Uterus (tissue), 4 donors: ENCODE measurements at places on chromosomes 4 and X.

- DNase-seq = no peak
Measured at GRCh38 chrX:78131117-78131516, 8.3 kb downstream of the TAF9B start.

DNA sequence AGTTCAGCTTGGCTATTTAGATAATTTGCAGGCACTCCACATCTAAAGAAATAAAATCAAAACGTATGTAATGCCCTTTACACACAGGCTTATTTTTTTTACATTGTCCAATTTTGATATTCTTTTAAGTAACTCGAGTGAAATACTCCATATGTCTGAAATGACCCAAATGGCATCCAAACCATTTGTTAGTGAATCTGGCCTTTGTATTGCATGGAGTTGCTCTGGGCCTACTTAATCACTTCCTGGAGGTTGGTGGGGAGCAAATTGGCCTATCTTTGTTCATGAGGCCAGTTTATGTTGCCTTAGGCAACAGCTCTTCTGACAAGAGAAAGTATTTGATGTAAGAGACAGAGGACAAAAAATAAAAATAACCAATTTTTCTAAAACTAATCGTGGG is 47.6 kb upstream of the TMEM131L start:
- DNase-seq = no peak

DNA sequence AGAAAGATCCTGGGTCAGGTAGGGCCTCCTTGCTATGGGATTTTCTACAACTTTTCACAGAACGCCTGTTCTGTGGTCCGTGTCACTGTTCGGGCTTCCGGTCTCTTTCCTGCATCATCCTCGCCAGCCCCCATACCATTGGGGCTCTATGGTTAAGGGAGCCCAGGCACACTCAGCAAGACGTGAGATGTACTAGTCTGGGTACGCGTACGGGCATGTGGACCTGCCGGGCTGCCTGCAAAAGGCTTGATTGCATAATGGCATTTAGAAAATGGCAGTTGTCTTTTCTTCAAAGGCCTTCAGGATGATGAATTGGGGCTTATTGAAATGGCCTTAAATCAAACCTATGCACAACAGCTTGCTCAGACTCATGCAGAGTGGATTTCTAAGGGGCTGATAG is 86.7 kb downstream of the CNGA2 start:
- DNase-seq = no peak

- DNase-seq = no peak
Measured at GRCh38 chrX:34839451-34839850, 103.1 kb upstream of the FAM47B start.

DNA sequence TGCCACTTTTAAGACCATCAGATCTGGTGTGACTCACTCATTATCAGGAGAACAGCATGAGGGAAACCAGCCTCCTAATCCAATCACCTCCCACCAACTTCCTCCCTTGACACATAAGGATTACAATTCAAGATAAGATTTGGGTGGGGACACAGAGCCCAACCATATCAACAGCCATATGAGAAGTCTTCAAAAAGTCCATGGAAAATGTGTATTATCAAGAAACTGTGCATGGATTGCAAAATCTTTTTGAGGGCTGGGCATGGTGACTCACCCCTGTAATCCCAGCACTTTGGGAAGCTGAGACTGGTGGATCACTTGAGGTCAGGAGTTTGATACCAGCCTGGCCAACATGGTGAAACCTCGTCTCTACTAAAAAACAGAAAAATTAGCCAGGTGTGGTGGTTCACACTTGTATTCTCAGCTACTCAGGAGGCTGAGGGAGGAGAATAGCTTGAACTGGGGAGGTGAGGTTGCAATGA is 17.8 kb upstream of the RPL39 start:
- no peak for DNase-seq

GRCh38 chrX:96843566-96843965 is 40.1 kb upstream of the RPA4 start:
- no peak for DNase-seq

DNA sequence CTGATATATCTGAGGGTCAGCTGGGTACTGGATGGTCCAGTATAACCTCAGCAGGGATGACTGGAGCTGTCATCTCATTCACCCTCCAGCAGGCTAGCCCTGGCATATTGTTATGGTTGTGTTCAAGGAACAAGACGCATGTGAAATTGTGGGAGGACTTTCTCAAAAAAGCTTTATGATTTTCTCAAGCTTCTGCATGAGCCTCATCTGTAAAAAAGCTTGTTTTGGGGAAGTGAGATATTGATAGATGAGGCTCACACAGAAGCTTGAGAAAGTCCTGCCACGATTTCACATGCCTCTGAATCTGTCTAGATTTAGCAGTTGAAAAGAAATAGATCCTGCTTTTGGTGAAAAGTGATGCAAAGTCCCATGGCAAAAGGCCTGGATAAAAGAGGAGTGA is 93.4 kb downstream of the SPCS3 start:
- DNase-seq = no peak

DNA sequence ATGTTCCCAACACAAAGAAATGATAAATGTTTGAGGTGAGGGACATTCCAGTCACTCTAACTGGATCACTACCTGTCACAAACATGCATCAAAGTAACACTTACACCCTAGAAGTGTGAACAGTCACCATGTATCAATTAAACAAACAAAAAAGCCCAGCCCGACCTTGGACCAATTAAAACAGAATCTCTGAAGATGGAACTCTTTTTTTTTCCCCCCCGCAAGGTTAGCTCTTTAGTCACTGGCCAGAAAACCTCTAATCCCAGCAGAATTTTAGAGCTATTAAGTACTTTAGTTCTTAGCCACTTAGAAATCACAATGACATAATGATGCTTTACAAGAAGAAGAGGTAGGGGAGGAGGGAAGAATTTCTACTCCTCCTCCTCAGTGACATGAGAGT is 154.5 kb downstream of the PALLD start:
- DNase-seq = no peak

DNA sequence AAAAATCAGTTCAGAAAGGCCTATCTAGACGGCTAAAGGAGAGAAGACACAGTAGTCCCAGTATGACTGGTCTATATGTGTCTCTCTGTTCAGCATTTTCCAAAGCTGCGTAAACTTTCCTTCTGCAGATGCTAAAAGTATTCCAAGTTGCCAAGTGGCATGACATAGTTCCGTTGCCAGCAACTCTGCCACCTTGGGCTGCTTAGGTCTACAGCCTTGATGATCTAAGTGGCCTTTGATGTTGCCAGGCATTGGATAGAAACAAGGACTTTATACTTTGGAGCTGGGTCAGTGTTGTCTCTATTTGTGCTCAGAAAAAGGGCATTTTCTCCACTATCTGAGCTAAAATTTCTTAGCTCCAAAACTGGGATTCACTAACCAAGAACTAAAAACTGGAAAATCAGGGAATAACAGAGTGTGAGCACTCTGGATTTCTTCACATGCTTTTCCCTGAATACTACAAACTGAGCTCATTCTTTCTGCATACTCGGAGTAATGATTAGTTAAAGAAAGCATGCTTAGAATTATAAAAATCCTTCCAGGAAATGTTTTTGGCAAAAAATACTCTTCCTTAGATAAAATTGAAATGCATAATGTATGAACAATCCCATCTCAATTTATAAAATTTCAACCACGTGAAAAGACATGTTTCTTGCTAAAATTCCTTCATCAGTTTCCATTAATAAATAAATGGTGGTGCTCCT is 191.4 kb downstream of the ADAMTS3 start:
- no peak for DNase-seq

DNA sequence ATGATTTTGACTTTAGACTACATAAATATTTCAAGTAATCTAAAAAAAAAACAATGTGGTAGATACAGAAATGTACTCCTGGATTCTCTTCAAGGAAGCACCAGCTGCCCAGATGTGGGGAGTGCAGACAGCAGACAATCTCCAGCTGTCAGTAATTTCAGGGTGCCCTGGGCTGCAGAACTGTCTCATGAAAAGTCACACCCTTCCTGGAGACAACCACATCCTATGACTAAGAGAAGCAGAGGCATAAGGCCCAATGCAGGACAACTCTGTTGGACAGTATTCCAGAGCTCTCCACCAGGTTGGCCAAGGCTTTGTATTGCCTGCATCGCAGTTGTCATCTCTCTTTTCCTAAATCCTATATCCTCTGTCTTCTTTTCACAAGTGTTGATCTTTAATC is 34.4 kb upstream of the BLTP1 start:
- DNase-seq = no peak

DNA sequence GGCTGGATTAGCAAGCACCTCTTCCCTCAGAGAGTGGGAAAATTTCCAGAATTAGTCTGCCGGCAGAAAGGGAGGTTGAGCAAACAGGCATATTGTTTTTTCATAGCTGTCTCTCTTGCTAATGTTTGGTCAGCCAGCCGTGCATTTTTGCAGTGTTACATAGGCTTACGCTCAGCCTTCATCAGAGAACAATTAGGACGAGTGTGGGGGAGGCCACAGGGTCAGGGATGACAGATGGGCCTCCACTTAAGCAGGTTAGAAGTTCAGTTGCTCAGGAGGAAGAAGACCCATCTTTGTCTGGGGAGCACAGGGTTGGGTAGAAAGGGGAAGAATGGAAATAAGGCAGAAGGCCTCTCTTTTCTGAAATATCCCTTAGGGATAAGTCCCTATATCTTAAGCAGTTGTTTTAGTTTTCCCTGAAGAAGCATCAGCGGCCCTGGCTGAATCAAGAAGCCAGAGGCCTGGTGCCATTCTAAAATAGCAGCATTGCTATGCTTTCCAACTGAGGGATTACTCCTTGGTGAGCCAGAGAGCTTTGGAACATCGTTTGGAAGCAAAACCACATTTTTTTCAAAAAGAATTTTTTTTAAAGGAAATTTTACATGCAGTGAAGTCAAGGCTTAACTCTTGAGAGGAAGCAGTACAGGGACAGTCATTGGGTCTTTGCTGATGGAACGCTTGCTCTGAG is 118.8 kb downstream of the SMIM20 start:
- peak; percentile 83 for DNase-seq

DNA sequence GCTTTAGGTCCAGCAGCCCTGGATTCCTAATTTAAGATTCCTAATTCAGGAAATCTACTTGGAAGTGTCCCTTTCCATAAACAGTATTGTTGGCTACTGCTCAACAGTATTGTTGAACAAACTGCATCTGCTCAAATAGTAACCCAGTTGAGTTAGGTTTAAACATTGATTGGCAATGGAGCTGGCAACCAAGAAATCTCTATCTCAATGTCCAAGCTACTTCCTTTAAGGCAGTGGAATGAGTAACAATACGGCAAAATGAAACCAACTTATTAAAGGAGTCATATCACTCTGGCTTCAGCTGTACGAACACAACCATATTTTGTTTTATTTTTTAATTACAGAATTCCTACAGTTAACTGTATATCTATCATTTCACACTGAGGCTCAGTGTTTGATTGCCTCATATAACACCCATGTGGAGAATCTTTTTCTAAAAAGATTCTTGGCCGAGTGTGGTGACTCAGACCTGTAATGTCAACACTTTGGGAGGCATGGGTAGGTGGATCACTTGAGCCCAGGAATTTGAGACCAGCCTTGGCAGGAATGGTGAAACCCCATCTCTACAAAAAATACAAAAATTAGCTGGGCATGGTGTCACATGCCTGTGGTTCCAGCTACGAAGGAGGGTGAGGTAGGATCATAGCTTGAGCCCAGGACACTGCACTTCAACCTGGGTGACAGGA is 71.7 kb upstream of the IL13RA1 start:
- DNase-seq = no peak

DNA sequence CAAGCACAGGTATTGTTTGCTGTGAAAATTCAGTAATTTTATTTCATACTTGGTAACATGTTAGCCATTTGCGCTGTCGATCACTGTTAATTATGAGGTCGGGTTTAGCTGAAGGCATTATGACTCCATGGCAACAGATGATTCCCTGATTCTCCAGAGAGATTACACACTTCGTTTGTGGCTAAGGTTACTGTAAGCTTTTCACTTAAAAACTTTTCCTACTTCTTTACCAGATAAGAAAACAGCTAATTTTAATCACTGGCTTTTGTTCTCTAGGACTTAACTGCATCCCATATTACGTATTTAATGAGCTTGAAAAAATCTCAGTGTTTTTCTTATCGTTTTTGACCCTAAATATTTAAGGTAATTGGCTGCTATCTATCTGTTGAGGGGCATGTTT is 2.1 kb downstream of the GSTCD start:
- DNase-seq = no peak

GRCh38 chr4:156763511-156763910 is 208.1 kb downstream of the PDGFC start:
- no peak for DNase-seq

DNA sequence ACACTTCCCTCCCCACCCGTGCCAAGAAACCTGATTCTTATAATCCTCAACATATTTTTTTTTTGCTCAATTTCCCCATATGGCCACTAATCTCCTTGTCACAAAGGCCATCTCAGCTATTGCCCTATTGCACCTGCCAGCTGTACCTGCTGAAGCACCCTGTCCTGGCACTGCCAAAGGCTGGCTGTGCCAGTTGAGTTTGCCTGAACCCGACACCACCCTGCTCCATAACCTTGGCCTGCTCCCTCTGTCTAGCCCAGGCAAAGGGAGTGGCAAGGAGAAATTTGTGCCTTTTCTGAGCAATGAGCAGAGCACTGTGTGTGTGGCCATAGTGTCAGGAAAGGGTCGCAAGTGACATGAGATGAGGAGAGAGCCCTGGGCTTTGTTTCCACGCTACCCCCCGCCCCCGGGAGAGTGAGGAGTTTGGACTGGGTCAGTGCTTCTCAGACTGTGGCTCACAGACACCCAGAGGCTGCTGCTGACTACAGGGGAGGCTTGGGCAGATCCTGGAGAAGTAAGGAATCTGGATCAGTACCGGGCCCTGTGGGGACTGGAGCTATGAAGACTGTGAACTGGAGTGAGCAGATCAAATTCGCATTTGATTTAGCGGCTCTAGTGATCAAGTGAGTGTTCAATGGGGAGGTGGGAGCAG is 42.2 kb upstream of the HMGB3 start:
- DNase-seq = no peak

DNA sequence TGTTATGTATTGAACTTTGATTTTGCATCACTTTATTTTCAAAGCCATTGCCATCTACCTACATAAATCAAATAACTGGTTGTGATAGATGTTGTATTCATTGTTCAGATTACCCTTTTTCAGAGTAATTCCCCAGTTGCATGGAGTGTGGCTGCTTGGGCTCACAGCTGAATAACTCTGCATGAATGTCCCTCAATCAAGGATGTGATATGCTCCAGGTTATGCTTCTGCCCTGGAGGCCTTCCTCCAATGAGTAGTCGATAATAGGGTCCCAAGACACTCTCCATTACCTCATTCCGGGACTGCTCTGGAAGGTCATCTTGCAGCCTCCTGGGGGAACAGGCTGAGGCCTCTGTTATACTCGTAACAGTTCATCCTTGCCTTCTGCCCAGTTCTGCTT is 251.8 kb downstream of the ADGRL3 start:
- no peak for DNase-seq
